IMR-90 (cell line): ENCODE measurements at places on chromosomes 2 and 18. TPM values are rescaled to one million over a fixed set of nuclear protein-coding genes. Genes with fewer than 3 reads are reported as not detected.

- no peaks in the 10 kb centered on the region for H3K4me1 ChIP-seq
- H3K27ac ChIP-seq, result no peak overlapping the region
- H3K4me3 ChIP-seq, result no peak overlapping the region
- DNase-seq, result no peak
- H3K27me3 ChIP-seq, result no peaks in the 10 kb centered on the region
These were observed 16.6 kb upstream of the CPS1 start for GRCh38 chr2:210539578-210540416.

Gene HSPD1
- 171 and 374 TPM in 2 replicates for total RNA-seq

- H3K27ac ChIP-seq, result no peak overlapping the region
- no peaks in the 10 kb centered on the region; the same call in 1 of the 2 replicates for H3K4me1 ChIP-seq
- no peak overlapping the region for H3K4me3 ChIP-seq
- no peaks in the 10 kb centered on the region for H3K27me3 ChIP-seq
- no peak for DNase-seq
- no peaks in the 10 kb centered on the region for H3K36me3 ChIP-seq
These were observed 119.6 kb upstream of the ITGA6 start for GRCh38 chr2:172307800-172308199.

DNA sequence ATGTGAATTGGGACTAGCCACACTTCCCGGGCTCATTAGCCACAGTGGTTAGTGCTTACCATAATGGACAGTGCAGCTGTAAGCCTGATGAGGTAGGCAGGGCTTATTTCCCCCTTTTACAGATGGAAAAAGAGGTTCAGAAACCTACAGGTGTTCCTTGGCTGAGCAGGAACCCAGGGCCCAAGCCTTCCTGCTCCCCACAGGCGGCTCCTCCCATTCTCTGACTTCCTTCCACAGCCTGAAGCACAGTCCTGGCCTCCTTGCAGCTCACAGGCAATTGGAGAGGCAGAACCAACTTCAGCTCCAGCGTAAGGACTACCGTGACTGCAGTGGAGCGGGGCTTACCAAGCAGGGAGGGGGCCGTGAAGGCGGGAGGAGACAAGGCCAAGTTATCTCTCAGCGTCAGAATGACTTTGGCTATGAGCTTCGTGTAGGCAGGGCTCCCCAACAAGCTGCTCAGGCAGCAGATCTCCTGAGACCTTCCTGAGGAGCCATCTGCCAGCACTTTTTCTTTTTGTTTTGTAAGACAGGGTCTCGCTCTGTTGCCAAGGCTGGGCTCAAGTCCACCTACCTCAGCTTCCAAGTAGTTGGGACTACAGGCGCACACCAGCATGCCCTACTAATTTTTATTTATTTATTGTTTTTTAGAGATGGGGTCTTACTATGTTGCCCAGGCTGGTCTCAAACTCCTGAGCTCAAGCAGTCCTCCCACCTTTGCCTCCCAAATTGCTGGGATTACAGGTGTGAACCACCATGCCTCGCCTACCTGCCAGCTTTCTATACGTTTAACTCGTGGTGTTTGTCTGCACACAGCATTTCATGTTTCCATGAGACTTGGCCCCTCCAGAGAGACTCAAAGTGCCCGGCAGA lies 34.2 kb upstream of the NT5DC4 start:
- no peaks in the 10 kb centered on the region for H3K36me3 ChIP-seq
- H3K27ac ChIP-seq, result no peak overlapping the region
- peaks cover 1% of the 10 kb centered on the region; the same call in 1 of the 2 replicates for H3K4me1 ChIP-seq
- no peak overlapping the region for H3K4me3 ChIP-seq

DNA sequence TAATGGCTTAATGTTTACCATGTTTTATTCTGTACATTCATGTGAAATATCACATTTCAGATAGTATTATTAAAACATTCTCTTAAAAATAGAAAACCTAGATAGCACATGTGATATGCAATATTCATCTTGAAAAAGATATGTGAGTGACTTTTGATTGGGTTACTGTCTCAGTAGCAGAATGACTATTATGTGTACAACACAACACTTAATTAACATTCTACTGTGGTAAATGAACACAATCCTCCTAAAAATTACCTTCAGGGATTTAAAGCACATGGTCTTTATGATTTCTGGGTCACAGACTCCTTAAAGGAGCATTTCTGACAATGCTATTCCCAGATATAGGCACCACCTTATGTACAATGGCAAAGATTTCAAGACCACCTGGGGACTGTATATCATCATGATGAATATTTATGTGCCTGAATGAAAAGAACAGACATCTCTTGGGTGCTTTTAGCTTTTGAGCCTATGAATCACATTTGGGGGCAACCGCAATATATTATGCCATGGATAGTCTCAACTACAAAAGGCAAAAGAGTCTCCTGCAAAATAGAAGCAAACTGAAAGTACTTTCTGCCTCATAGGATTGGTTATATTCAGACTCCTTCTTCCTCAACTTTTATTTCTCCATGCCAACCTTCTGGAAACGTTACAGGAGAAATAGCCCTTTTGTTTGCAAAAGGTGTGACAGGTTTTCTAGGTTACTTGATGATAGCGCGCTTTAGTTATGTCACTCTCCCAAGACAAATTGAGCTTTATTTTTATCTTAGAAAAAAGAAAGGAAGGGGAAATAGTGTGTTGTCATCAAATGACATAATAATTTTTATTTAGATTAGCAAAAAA lies 259.0 kb downstream of the CALCRL start:
- no peak for DNase-seq
- H3K4me1 ChIP-seq, result no peaks in the 10 kb centered on the region
- no peaks in the 10 kb centered on the region for H3K36me3 ChIP-seq
- H3K27me3 ChIP-seq, result no peaks in the 10 kb centered on the region
- no peak overlapping the region for H3K4me3 ChIP-seq

DNA sequence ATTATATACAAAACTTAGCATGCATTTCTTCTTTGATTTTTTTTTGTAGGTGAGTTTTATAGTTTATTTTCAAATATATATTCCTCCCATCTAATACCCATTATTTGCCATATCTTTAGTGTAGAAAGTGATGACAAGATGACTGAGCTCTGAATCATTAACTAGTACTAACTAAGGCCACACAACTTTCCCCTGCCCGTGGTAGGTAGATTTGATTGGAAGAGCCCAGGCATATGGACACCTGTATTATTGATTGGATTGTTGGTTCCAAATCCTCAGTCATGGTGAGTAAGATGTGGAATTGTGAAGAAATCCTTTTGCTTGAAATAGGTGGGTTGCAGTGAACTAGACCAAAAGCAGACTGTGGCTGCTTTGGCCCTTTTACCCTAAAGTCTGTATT lies 54.8 kb downstream of the ABI2 start:
- H3K27me3 ChIP-seq, result no peaks in the 10 kb centered on the region
- H3K4me1 ChIP-seq, result no peaks in the 10 kb centered on the region
- no peak overlapping the region for H3K27ac ChIP-seq
- DNase-seq, result no peak
- peaks cover 4% of the 10 kb centered on the region; the same call in 1 of the 2 replicates for H3K36me3 ChIP-seq
- no peak overlapping the region for H3K4me3 ChIP-seq

DNA sequence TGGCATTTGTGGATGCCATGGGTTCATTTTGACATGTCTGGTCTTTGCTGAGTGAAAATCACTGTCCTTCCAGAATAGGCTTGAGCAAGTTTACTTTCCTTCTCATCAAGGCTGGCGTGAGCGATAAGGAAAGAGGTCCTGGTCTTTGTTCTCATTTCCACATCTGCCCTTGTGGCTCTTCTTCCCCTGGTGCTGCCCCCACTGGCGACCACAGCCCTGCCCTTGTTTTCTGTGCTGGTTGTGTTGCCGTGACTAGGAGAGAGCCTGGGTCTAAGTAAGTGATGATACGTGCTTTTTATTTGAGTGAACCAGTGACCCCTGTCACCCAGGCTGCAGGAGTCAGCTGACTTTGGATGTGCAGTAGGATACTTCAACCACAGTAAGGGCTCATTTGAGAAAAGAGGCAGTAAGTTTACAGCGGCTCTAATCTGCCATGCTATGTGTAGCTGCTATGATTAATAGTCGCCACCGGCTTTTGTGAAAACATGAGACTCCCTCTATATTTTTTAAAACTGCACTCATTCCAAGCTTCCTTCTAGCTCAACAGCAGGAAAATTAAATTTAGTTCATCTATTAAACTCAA lies 441.7 kb downstream of the RNF144A start:
- H3K4me3 ChIP-seq, result no peak overlapping the region
- H3K27ac ChIP-seq, result no peak overlapping the region
- no peak for DNase-seq

DNA sequence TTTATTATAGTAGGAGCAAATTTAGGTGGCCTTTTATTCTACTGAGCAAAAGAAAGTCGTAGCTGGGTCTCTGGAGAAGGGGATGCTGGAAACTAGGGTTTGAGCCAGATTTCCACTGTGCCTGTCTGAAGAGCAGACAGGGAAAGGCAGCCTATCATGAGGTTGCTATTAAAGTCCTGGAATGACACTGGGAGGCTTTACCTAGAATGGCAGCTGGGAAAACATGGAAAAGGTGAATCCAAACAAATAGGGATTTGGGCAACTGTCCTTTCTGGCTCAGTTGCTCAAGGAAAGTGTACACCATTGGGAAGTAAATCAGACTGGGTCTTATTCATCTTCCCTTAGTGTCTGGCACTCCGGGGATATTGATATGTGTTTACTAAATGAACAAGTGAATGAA lies 154.6 kb downstream of the MTX2 start:
- H3K27me3 ChIP-seq, result no peaks in the 10 kb centered on the region
- no peak for DNase-seq
- no peaks in the 10 kb centered on the region for H3K36me3 ChIP-seq
- H3K27ac ChIP-seq, result no peak overlapping the region

DNA sequence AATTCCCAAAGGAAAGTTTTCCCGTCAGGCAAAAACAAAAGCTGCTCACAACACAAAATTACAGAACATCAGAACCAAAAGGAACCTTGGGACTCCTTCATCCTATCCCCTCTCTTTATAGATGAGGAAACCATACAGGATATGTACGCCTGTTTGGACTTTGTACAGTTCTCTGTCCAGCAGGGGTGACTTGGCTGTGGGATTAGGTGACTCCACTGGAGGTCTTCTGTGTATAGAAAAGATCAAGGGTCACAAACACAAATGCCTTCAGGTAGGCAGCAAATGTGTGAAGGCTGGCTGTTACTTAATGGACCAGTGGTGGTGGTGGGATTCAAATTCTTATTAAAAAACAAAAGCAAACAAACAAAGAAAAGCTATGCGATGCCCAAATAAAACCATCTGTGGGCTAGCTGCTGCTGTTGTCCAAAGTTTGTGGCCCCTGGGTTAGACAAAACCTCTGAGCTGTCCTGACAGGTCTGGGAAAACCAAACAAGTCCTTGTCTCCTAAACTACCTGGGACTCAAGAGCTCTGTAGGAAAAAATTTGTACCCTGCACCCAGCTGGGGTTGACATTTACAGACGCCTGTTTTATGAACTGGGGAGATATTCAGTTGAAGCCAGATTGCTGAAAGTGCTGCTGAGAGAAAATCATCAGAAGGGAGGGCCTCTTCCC lies 1.3 kb upstream of the CEP68 start:
- peaks cover 2% of the 10 kb centered on the region; the same call in 1 of the 2 replicates for H3K4me1 ChIP-seq
- no peaks in the 10 kb centered on the region for H3K27me3 ChIP-seq

GRCh38 chr2:211688196-211688595 lies 850.4 kb downstream of the ERBB4 start:
- H3K4me3 ChIP-seq, result no peak overlapping the region
- H3K36me3 ChIP-seq, result no peaks in the 10 kb centered on the region
- no peak overlapping the region for H3K27ac ChIP-seq
- H3K4me1 ChIP-seq, result no peaks in the 10 kb centered on the region

Gene TTN
- 0.18 and 0.83 TPM in 2 replicates for total RNA-seq

Gene CHRNA1
- total RNA-seq, result 0.56 and 0.90 TPM in 2 replicates

GRCh38 chr2:201542291-201542690 lies 90.8 kb downstream of the STRADB start:
- DNase-seq, result no peak
- H3K4me3 ChIP-seq, result no peak overlapping the region
- H3K27me3 ChIP-seq, result no peaks in the 10 kb centered on the region
- H3K27ac ChIP-seq, result no peak overlapping the region
- no peaks in the 10 kb centered on the region for H3K36me3 ChIP-seq

GRCh38 chr2:60526623-60527022 lies 26.8 kb downstream of the BCL11A start:
- H3K4me1 ChIP-seq, result peaks cover 3% of the 10 kb centered on the region; the same call in 1 of the 2 replicates
- no peaks in the 10 kb centered on the region for H3K36me3 ChIP-seq
- peaks cover 2% of the 10 kb centered on the region; the same call in 1 of the 2 replicates for H3K27me3 ChIP-seq
- H3K4me3 ChIP-seq, result no peak overlapping the region

Gene CRYBA2
- total RNA-seq, result not detected in 2 replicates

Gene OTX1
- not detected in 2 replicates for total RNA-seq

DNA sequence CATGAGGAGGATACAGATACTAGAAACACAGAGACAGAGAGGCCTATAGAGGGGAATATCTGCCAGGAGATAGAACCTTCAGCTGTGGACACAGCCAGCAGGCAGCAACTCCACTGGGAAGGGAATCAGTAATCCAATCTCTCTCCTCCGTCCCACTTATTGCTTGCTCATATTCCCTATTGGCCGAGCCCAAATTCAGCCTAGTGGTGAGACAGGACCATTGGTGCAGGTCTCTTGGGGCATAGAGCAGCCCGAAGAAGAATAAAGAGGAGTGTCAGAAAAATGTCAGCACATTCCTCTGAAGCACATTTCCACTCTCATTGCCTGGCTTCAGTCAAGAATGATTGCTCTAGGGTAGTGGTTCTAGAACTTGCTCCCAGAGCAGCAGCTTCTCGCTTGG lies 1091.5 kb upstream of the GYPC start:
- H3K36me3 ChIP-seq, result no peaks in the 10 kb centered on the region
- H3K4me1 ChIP-seq, result no peaks in the 10 kb centered on the region
- H3K27ac ChIP-seq, result no peak overlapping the region
- DNase-seq, result no peak

GRCh38 chr18:59380706-59381105 lies 21.6 kb upstream of the LMAN1 start:
- H3K36me3 ChIP-seq, result no peaks in the 10 kb centered on the region
- peaks cover 18% of the 10 kb centered on the region for H3K27me3 ChIP-seq
- H3K4me1 ChIP-seq, result no peaks in the 10 kb centered on the region

DNA sequence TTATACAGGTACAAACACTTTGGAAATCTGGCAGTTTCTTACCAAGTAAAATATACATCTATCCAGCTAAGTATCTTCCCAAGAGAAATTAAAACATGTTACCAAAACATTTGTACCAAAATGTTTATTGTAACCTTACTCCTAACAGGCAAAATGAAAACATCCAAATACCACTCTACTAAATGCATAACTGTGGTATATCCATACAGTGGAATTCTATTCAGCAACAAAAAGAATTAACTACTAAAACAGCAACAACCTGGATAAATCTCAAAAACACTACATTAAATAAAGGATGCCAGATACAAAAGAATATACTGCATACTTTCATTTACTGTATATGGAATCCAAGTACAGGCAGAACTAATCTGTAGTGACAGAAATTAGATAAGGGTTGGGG lies 51.1 kb downstream of the TLK1 start:
- H3K4me3 ChIP-seq, result no peak overlapping the region
- DNase-seq, result no peak
- H3K36me3 ChIP-seq, result peaks cover 5% of the 10 kb centered on the region
- no peaks in the 10 kb centered on the region for H3K27me3 ChIP-seq
- no peak overlapping the region for H3K27ac ChIP-seq

Gene ANTXR1
- total RNA-seq, result 27.2 and 29.2 TPM in 2 replicates

GRCh38 chr2:174493549-174494331 lies 6.9 kb upstream of the GPR155 start:
- DNase-seq, result no peak
- H3K4me3 ChIP-seq, result no peak overlapping the region
- no peaks in the 10 kb centered on the region for H3K36me3 ChIP-seq
- no peaks in the 10 kb centered on the region for H3K4me1 ChIP-seq
- H3K27ac ChIP-seq, result no peak overlapping the region
